GM23338 (cell line): ENCODE measurements at places on chromosomes 13 and 19. TPM values are rescaled to one million over a fixed set of nuclear protein-coding genes. Genes with fewer than 3 reads are reported as not detected.

The CACNG6 gene
- 1.5 and 1.8 TPM in 2 replicates for polyA plus RNA-seq

The ZNF428 gene
- 21.1 and 22.5 TPM in 2 replicates for polyA plus RNA-seq

The COL4A1 gene
- 38.7 and 39.1 TPM in 2 replicates for polyA plus RNA-seq

The COX7A1 gene
- 5.5 and 6.3 TPM in 2 replicates for polyA plus RNA-seq

The CPAMD8 gene
- polyA plus RNA-seq = 4.4 and 4.6 TPM in 2 replicates

The EFNB2 gene
- 5.5 and 5.7 TPM in 2 replicates for polyA plus RNA-seq

The AP1M2 gene
- 128 and 141 TPM in 2 replicates for polyA plus RNA-seq
